ENCODE measurements at places on chromosomes 3 and 15.

DNA sequence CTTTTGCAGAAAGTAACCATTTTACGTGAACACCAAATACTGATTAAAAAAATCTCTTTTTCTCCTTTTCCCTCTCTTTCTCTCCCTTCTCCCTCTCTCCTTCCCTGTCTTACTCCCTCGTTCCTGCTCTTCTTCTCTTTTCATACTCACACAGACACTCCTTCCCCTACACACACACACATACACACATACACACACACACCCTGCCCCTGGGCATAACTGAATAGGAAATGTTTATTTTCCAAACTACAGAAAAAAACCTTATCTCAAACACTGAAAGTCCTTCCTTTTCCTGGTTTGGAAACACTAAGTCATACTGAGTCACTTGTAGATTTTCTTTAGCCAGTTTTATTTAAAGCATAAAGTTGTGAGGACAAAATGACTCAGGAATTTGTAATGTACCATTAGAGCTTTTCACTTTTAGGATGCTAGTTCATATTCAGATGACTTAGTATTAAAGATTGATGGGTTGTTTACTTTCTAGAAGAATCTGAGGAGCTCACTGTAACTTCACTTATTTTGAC is 62.4 kb downstream of the MBNL1 start:
- no peak for DNase-seq

DNA sequence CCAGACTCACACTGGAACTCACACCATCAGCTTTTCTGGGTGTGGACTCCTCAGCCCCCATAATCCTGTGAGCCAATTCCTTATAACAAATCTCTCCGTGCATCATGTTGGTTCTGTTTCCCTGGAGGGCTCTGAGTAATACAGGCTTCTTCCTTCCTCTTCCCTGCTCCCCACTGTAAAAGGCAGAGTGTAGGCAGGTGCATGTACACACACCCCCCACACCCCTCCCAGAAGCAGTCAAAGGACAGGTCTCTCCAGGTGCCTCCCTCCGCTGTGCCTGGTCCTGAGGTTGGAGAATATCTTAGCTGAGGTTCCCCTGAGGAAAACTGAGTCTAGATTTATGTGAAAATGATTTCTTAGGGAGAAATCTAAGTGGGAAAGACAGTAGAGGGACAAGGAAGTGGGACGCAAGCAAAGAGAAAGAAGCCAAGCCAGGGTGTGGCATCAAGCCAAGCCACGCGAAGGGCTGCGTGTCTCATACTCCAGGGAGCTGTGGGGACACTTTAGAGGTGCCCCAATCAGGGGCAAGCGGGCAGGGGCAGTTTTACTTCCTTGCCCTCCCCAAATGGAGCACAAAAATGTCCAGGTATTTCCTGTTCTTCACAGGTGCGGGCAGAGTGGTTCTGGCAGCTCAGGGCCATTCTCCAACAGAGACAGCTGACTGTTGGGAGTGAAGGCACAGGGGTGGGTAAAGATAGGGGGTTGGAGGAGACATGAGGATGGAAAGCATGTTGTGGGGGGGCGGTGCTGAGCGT is 86.6 kb downstream of the HMG20A start:
- no peak for DNase-seq

DNA sequence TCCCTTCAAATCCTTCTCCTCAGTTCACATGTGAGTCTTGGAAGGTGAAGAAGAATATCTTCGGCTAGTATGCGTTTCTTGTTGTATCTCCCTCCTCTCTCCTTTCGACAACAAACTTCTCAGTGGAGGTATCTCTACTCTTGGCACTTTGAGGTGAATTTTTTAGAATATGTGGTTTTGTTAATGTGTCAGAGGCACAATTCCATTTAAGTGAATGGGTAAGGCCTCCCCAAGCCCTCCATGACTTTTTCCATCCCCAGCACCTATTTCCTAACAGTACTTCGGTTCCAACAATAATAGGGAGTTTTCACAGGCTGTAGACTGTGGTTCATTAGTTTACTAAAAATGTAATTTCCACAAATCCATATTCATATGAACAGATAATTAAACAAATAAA is 74.2 kb downstream of the TM4SF4 start:
- DNase-seq: no peak

DNA sequence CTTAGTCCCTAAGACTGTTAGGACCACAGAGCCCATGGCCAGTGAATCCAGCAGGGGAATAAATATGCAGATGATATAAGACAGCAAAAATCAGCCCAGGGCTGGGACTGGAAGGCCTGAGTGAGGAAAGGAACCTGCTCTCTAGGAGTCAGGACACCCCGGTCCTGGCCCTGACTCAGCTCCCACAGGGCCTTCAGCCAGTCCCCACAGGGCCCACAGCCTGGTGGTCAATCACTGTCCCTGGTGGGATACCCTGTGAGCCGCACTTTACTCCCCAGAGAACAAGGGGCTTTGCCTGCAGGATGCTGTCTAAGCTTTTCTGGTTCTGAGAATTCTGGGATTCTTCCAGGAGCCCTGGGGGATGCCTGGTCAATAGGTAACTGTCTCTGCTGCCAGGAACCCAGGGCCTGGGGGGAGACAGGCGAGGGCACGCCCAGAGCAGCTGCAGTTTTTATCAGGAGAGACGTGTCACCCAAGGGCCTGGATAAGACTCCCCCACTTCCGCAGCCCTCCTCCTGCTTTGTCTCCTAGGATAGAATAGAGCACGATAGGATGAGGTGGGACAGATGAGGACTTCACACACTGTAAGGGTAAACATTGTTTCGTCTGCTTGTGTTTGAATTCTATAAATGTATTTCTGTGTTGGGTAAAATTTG is 49.5 kb upstream of the MCF2L2 start:
- DNase-seq: no peak

GRCh38 chr3:26807272-26807671 is 184.7 kb downstream of the LRRC3B start:
- DNase-seq: no peak

DNA sequence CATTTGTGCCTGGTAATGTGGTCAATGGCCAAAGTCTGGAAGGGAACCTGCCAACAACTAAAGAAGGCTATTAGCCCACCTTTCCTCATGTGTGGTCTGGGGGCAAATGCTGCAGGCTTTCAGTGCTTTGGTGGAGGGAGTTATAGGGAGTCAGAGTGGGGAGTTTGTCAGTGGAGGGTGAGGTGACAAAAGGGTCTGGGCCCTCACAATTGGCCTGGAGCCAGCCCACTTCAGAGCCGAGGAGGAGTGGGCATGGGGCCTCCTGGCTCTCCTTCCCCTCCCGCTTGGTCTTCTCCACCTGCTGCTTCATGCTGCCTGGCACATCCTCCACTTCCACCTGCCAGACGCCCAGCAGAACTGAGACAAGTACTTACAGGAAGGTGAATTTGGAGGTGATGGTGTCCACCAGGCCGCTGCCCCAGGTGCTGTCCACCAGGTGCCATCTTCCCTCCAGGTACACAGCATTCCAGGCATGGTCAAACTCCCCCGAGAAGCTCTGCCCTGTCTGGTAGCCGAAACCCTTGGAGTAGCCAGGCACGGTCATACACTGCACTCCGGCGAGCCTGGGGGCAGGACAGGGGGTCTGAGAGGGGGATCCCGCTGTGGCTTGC is 40.9 kb downstream of the KY start:
- DNase-seq: no peak

GRCh38 chr3:163056874-163057497 is 1560.4 kb downstream of the OTOL1 start:
- no peak for DNase-seq

- DNase-seq: no peak
These were observed 618.6 kb downstream of the NLGN1 start for GRCh38 chr3:174016186-174016585.

DNA sequence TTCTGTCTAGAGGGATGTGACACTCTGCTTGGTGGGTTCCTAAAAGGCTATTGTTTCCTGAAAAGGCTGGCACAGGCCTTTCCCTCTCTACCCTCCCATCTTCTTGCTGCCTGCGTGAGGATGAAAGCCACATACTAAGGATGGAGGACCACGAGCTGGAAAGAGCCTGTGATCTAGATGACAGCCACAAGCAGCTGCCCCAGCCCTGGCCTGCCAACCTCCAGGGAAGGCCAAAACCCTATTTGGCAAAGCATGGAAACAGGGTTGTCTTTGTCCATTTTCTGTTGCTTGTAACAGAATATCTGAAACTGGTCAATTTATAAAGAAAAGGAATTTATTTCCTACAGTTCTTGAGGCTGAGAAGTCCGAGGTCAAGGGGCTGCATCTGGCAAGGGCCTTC is 144.5 kb downstream of the FBLN2 start:
- DNase-seq: no peak

- DNase-seq: no peak
These were observed 33.6 kb upstream of the PLSCR5 start for GRCh38 chr3:146638718-146639117.

GRCh38 chr3:38317192-38317759 is 29.3 kb upstream of the XYLB start:
- DNase-seq: no peak

- no peak for DNase-seq
These were observed 48.5 kb upstream of the SLC12A8 start for GRCh38 chr3:125261031-125261430.

DNA sequence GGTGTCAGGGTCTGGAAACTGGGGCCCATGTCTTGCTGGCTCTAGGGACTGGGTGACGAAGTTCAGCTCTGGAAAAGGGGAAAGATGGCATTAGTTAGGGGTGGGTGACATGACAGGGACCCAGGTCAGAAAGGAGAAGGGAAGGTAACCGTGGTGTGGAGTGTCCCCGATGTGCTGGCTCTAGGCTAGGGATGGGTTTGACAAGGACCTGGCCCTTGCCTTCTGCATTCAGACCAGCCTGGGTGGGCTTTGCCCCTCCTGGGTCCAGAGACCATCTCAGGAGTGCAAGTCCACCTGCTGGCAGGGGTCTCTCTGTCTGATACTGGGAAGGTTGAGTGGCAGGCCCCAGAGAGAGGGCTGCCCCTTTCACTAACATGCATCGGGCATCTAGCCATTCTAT is 28.7 kb upstream of the ATP2B2 start:
- DNase-seq: no peak

DNA sequence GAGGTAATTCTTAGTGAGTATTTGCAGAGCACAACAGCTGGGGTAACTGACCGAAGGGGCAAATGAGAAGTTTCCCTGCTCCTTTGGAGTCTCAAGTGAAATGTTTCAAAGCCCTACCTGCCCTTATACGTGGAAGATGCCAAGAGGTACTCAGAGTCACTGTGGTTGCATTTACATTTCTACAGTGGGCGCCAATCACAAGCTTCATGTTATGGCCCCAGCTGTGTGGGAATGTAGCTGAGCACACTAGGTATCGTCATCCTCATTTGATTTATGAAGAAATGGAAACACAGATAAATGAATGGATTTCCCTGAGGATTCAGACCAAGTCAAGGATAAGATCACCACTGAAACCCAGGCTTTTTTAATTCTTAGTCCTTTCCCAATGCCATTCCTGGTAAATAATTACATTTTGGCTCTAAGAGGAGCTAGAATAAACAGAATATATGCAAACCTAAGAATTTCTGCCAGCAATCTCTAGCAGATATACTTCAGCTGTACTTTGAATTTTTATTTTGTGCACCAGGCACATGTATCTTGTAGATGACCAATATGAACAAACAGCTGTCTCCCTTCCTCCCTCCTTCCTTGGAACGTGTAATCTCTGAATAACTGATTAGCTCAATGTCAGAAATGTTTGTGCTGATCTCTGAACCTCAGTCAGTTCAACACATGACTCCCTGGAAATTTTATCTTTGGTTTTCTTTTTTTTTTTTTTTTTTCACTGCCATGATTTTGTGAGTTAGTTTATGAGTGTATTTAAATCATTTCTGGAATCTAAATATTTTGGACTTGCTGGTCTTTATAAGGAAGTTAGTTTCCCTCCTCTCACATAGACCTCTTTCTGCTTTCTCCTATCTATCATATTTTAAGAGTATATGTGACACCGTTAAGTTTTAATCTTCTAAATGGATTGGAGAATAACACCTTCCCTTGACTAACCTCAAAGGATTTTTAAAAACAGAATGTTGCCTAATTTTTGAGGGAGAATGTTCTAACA is 69.2 kb downstream of the MAP2K5 start:
- DNase-seq: no peak

DNA sequence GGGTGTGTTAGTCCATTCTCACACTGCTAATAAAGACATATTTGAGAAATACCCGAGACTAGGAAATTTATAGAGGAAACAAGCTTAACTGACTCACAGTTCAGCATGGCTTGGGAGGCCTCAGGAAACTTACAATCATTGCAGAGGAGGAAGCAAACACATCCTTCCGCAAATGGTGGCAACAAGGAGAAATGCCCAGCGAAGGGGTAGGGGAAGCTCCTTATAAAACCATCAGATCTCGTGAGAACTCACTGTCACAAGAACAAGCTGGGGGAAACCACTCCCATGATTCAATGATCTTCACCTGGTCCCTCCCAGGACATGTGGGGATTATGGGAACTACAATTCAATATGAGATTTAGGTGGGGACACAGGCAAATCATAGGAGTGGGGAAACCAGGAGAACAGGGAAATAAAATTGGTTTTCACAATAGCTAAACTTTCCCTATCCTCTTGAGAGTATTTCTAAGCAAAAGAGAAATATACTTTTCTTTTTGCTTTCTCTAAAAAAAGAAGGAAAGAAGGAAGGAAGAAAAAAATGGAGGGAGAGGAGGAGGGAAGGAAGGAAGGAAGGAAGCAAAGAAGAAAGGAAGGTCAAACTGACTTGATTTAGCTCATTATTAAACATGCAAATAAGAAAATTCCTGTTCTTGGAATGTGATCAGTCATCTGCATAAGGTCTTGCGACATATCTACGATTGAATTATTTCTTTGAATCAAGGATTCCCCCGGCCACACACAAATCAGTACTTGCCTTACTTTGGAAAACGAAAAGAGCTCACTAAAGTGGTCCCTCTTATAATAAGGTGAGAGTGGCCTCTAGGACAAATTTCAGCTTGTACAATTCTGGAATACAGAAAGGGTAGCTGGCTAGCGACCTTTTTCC is 75.2 kb downstream of the LIPC start:
- no peak for DNase-seq

- DNase-seq: no peak
These were observed 2.3 kb downstream of the MEGF11 start for GRCh38 chr15:66251065-66251789.

GRCh38 chr3:195700319-195700718 is 20.5 kb upstream of the MUC20 start:
- DNase-seq: no peak

GRCh38 chr15:98955331-98955730 is 52.3 kb downstream of the PGPEP1L start:
- DNase-seq: no peak

DNA sequence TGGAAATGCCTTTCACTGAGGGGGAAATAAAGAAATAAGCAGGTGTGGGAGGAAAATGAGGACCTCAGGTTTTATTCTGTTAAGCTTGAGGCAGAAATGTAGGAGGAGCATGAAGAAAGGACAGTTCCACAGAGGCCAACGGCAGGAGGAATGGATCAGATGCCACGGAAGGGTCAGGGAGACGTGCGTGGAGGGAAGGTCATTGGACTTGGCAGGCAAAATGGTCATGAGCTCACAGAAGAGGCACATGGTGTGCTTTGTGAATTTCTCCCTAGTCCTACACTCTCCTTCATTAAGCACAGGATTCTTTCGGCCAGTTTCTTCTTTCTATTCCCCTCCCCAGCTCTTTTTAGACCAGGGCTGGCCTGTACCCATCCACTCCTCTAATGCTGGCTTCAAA is 32.5 kb upstream of the THSD4 start:
- DNase-seq: no peak

GRCh38 chr3:23440416-23441294 is 237.5 kb downstream of the UBE2E2 start:
- no peak for DNase-seq
